Stimulated activated CD8-positive, alpha-beta memory T cell treated with anti-CD3 and anti-CD28 coated beads, Interleukin-15, amount 100 ng/mL, for 4 hours (primary cell): ENCODE measurements at places on chromosomes 12 and 14.

GRCh38 chr12:124302807-124303578, 8.1 kb downstream of the RFLNA start:
- no peak for DNase-seq

DNA sequence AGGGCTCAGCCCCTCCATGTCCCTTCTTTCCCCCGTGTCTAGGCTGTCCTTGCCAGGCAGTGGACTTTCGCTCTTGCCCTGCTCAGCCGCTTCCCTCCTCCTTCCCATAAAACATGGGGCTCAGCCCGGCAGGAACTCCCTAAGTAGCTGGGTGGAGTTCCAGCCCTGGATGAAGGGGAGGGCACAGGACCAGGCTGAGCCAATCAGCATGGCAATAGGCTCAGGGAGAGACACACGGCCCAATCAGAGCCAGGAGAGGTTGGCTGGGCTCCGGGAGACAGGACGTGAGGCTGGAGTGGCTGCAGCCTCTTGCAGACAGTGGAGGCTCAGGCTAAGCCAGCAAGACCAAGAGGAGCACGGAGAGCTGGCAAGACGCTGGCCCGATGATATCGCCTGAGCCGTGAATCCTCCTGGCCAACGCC, 54.3 kb downstream of the GALNT9 start:
- no peak for DNase-seq

DNA sequence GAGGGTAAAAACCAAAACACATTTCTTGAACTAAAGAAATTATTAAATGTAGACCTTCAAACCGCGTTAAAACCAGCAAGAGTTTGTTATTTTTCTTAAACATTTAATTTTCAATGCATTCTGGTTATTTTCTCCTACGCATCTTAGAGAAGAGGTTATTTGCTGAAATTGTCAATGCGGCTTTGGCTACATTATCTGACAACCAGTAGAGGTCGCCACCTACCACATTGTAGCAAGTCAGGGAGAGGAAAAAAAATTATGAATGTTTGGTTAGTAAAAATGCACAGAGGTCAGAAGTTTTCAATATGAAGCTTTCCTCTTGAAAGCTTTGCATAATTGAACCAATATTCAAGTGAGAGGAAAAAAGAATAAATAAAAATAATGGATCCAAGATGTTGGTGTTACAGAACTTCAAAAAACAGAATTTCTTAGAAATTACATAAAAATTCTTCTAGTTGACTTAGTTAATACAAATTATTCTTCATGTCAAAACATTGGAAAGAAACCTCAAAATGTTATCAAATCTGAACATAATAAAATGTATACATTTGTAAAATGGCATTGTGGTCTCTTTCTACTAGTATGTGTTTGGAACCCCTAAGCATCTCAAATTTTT, 159.4 kb upstream of the TMTC2 start:
- DNase-seq: no peak

DNA sequence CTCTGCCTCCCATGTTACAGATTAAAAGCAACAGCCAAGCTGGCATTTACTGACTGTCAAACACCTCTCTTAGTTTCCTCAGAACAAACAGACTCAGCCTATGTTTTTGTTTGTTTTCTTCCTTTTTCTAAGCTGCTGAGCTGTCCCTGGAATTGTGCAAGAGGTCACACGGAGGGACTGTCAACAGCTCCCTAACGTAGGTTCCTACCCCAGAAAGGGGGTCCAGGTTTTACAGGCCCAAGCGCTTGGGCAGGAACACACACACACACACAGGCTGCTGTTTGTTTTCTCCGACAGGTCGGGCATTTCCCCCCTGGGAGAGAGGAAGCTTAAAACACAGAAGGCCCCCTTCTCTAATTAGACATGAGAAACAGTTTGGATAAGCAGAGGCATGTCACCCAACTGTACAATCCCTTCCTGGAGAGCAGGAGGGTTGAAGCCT, 739.6 kb upstream of the TBX3 start:
- DNase-seq: no peak

GRCh38 chr12:54882079-54882478, 27.8 kb downstream of the MUCL1 start:
- no peak for DNase-seq

GRCh38 chr12:79435742-79436141, 255.0 kb downstream of the PAWR start:
- no peak for DNase-seq

- no peak for DNase-seq
Observed at GRCh38 chr14:60093080-60093479, 1.4 kb downstream of the PCNX4 start.

DNA sequence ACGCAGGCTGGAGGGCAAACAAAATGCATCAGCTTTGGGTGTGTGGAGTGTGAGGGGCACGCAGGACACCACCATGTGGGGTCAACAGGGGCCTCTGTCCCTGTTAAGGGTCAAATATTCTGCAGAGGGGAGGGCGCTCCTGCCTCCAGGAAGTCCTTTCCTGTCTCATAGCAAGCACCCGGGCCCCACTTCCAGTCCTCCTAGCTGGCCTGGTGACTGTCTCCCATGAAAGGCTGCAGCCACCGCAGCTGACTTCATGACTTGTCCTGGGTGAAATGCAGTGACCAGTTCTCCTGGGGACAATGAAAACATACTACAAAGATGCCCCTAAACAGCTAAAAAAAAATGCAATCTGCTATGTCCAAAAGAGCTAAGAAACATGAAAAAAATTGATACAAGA, 53.6 kb downstream of the LGMN start:
- no peak for DNase-seq

- DNase-seq: no peak
Observed at GRCh38 chr14:29643433-29644211, 284.0 kb downstream of the PRKD1 start.

GRCh38 chr14:49641697-49642129, 6.7 kb upstream of the DNAAF2 start:
- DNase-seq: no peak

- DNase-seq: no peak
Observed at GRCh38 chr12:81668475-81668874, 90.7 kb downstream of the PPFIA2 start.

DNA sequence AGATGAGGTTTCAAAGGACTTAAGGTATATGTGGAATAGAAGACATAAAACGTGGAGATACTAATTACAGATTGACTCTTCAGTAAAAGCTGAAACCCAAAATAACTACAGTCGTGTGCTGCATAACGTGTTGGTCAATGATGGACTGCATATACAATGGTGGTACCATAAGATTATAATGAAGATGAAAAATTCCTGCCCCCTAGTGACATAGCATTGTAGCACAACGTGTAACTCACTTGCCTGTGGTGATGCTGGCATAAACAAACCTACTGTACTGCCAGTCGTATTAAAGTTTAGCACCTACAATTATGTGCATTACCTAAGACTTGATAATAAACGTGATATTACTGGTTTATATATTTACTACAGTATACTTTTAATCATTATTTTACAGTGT, 150.3 kb downstream of the LRRK2 start:
- no peak for DNase-seq

DNA sequence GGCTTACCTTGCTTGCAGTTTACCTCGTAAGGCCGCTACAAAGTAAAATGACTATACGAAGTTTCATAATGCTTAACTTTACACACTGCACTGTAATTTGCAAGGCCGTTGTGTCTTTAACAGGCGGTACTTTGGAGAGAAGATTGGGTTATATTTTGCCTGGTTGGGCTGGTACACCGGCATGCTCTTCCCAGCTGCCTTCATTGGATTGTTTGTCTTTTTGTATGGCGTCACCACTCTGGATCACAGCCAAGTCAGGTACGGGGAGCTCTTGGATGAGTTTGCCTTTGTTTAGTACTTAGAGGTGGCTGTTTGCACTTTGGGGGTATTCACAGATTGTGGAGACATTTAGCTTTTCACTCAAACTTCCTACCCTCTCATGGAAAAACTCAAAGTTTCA, 167.8 kb downstream of the SLC5A8 start:
- DNase-seq: no peak

DNA sequence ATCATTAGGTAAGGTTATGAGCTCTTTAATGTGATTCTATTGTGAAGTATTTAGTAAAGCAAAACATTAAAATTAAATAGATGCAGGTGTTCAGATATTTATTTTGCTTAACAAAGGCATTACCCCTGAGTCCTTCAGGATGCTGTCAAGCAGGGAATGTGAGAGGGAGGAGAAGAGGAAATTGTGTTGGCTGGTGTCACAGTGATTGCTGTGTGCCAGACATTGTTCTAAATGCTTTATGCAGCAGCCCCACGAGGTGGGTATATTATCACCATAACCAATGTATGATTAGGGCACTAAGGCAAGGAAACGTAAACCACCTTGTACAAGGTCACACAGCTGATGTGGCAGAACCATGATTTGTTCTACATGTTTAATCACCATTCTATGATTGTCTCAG, 80.1 kb downstream of the STAB2 start:
- no peak for DNase-seq

GRCh38 chr12:16261944-16262475, 15.5 kb downstream of the SLC15A5 start:
- no peak for DNase-seq

- no peak for DNase-seq
Observed at GRCh38 chr14:54785778-54786770, 116.6 kb downstream of the GCH1 start.

DNA sequence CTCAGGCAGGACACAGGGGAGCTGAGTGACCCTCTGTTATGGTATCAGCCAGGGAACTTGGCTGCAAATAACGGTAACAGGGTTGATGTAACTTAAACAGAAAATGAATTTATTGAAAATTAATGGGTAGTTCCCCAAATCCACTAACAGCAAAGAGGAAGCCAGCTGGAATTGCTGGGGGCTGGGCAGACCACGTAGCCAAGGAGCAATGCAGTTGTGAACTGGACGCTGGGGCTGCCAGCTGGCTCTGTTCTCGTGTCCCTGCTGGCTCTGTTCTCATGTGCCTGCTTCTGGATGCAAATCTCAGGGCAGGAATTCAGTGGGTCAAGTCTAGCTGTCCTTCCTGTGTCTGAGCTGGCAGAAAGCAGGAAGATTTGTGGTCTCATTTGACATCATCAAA, 1383.3 kb upstream of the TMEM132C start:
- DNase-seq: no peak

GRCh38 chr14:24874514-24875202, 175.3 kb downstream of the STXBP6 start:
- DNase-seq: no peak

GRCh38 chr12:69509904-69510827, 40.0 kb downstream of the FRS2 start:
- DNase-seq: no peak

GRCh38 chr12:105261010-105261409, 25.0 kb upstream of the APPL2 start:
- DNase-seq: no peak

DNA sequence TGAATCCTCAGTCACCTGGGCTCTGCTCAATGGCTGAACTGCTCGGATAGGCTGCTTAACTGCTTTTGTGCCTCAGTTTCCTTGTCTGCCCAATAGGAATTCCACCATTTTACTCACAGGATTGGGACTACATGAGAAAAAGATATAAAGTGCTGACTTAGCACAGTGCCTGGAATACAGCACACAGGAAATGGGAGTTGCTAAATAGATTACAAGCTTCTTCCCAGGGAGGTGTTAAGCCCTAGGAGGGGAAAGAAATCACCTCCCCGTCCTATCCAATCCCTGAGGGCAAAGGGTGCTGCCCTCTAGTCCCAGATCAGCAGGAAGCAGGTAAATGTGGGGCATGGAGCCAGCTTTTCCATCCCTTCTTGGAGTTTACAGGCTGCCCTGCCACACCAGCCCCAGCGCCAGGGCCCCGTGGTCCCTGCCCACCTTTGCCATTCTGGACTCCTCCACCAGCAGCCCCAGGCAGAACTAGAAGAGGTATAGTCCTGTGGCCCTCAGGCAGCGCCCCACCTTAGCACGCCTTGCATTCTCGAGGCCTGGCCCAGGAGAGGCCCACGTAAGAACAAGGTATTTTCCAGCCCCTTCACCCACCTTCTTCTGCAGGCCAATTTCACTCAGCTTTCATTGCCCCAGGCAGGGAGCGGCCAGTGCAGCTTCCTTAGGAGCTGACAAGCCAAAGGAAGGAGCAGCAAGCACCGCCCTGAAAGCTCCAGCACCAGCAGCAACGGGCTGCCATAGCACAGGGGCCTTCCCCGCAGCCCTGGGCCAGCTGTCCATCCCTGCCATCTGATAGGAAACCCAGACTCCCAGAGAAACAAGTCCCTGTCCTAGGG, 28.8 kb upstream of the RPLP0 start:
- DNase-seq: no peak

- DNase-seq: no peak
Observed at GRCh38 chr14:99213527-99213971, 58.4 kb downstream of the BCL11B start.
